ENCODE measurements at places on chromosomes 1 and 21. TPM values are rescaled to one million over a fixed set of nuclear protein-coding genes. Genes with fewer than 3 reads are reported as not detected.

SYCP1 gene
- total RNA-seq: not detected

- DNase-seq: no peak
- no peak overlapping the region for H3K4me3 ChIP-seq
- no peaks in the 10 kb centered on the region for H3K4me1 ChIP-seq
- H3K27ac ChIP-seq: no peak overlapping the region
- H3K36me3 ChIP-seq: no peaks in the 10 kb centered on the region
Observed at GRCh38 chr1:208166340-208167138, 77.6 kb downstream of the PLXNA2 start.

S100A9 gene
- total RNA-seq: 35.3 TPM

CLCN6 gene
- 10.9 TPM for total RNA-seq

GRCh38 chr1:246571953-246572352, 5.7 kb downstream of the CNST start:
- H3K27ac ChIP-seq: peak overlapping the region; percentile 67
- DNase-seq: no peak
- no peaks in the 10 kb centered on the region for H3K36me3 ChIP-seq
- H3K27me3 ChIP-seq: no peaks in the 10 kb centered on the region
- peaks cover 54% of the 10 kb centered on the region for H3K4me1 ChIP-seq

GRCh38 chr1:154616659-154617345, 8.8 kb upstream of the ADAR start:
- no peak for DNase-seq
- peaks cover 11% of the 10 kb centered on the region for H3K4me1 ChIP-seq
- H3K4me3 ChIP-seq: no peak overlapping the region
- H3K36me3 ChIP-seq: peaks cover 10% of the 10 kb centered on the region
- H3K27me3 ChIP-seq: no peaks in the 10 kb centered on the region

DNA sequence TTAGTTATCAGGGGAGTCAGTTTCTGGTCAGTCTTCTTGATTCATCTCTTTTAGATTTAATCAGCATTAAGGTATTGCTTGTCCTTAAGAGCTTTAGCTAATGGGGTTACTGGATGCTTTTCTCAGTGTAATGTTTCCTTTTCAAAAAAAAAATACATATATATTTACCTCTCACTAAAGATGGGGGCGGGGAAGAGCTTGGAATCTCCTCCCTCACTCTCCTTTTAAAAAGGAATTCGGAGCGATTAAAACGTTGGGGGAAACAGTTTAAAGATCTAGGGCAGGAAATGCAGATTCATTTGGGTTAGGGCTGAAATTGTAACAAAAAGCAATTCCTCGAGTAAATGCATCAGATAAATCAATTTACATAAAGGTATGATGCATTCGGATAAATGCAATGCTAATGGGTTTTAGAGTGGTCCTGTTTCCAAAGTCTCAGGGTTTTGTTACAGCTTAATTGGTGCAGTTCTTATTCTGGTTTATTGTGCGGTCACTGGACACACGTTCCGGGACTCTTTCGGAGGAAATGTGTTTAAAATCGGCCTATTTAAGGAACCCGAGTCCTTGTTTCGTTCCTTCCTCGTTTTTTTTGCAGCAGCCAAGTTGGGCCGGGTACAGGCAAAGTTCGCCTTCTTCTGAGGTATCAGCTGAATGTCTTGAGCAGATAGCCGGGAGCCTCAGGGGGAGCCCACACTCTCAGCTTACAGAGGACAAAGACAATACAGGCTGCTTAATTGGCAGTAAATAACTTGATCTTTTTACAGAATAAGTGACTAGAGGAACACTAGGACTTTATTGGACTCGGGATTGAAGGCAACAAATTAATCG, 1.6 kb downstream of the LMO4 start:
- H3K4me1 ChIP-seq: peaks cover 47% of the 10 kb centered on the region
- H3K36me3 ChIP-seq: no peaks in the 10 kb centered on the region
- no peak overlapping the region for H3K27ac ChIP-seq
- peaks cover 7% of the 10 kb centered on the region for H3K27me3 ChIP-seq

CR1L gene
- total RNA-seq: not detected

DNA sequence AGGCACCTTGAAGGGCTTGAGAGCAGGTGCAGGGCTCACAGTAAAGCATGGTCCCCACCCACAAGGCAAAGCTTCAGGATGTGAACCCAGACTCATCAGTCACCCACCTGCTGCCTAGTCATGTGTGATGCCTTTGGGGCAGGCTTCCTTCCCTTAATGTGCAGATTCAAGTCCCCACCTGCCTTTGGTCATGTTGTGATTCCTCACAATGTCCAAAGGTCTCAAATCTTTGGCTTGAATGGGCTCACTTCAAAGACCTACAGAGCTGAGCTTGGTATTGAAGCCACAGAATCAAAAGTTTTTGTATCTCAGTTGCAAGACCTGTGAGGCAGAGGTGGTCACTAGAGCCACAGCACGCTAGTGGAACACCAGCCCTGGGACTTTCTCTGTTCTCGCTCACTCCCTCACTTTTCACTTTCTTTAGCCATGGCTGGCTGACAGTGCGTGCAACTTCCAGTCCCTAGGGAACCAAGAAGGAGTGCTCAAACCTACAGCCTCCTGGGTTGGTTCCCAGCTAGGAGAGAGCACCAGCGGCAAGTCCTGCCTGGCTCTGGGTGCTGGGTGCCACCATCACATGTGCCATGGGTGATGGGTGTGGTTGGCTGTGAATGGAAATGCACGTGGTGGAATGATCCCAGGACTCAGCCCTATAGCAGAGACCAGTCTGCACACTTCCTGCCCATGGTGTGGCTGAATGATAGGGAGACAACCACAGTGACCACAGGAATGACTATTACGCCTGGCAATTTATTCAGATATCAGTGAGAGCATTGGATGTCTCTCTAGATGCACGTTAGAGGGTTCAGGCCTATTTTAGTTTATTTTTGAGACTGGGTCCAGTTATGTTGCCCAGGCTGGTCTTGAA, 26.4 kb upstream of the CLIC6 start:
- DNase-seq: no peak
- no peak overlapping the region for H3K4me3 ChIP-seq
- no peaks in the 10 kb centered on the region for H3K36me3 ChIP-seq
- H3K27me3 ChIP-seq: no peaks in the 10 kb centered on the region

GRCh38 chr1:67257173-67257535, 50.5 kb upstream of the IL12RB2 start:
- H3K27ac ChIP-seq: no peak overlapping the region
- no peak for DNase-seq
- H3K4me3 ChIP-seq: no peak overlapping the region
- H3K27me3 ChIP-seq: no peaks in the 10 kb centered on the region
- H3K36me3 ChIP-seq: no peaks in the 10 kb centered on the region
